ENCODE measurements at places on chromosomes 11 and 22.

- DNase-seq, result no peak
Measured at GRCh38 chr22:46815559-46815895, 53.1 kb downstream of the TBC1D22A start.

GRCh38 chr11:45451766-45452440 lies 165.8 kb upstream of the SYT13 start:
- no peak for DNase-seq

- peak; percentile 30 for DNase-seq
Measured at GRCh38 chr11:75240311-75241035, at the start of gene TPBGL. Gene TPBGL (plus strand): TSS chr11:75240774. CDS start chr11:75241050, 276 bp downstream.

DNA sequence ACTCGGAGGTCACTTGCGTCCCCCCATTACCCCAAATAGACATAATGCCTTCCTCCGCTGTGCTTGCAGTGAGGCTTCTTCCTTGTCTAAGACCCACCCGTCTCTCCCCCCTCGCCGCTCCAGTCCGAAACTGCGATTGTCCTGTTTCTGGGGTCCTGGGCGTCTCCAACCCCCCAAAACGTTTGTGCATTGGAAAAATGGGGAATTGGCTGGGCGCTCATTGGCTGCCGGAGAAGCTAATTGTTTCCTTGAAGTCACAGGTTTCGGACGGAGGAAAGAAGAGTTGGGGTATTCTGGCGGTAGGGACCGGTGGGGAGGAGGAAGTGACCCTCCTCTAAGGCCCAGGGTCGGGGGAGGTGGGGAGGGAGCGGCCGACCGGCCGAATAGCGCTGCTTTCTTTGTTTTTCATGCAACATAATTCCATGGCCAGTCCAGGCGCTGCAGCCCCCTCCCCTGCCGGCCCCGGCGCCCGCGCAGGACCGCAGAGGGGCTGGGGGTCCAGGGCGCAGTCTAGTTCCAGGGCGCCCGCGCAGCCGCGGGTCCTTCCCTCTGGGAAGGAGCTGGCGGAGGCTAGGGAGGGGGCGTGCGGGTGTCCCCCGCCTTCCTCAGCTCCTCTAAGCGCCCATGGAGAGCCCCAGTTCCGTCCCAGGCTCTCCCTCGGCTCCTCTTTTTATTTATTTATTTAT lies 12.7 kb upstream of the CPT1A start:
- DNase-seq, result no peak

DNA sequence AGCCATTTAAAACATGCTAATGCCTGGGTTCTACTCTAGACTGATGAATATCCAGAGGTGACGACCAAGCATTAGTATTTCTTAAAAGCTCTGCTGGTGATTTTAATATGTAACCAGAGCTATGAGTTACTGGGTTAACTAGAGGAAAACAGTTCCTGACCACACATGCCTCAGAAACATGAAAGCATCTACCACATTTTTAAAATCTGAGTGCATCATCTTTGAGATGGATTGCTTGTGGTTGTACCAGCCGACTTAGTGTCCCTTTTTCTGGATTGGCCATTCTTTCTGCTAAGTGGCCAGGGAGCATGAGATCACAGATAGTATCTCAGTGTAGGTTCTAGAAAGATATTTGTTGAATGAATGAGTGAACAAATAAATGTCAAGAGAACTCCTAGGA lies 152.4 kb downstream of the NTM start:
- DNase-seq, result no peak
